ENCODE measurements at places on chromosomes 12 and 14.

DNA sequence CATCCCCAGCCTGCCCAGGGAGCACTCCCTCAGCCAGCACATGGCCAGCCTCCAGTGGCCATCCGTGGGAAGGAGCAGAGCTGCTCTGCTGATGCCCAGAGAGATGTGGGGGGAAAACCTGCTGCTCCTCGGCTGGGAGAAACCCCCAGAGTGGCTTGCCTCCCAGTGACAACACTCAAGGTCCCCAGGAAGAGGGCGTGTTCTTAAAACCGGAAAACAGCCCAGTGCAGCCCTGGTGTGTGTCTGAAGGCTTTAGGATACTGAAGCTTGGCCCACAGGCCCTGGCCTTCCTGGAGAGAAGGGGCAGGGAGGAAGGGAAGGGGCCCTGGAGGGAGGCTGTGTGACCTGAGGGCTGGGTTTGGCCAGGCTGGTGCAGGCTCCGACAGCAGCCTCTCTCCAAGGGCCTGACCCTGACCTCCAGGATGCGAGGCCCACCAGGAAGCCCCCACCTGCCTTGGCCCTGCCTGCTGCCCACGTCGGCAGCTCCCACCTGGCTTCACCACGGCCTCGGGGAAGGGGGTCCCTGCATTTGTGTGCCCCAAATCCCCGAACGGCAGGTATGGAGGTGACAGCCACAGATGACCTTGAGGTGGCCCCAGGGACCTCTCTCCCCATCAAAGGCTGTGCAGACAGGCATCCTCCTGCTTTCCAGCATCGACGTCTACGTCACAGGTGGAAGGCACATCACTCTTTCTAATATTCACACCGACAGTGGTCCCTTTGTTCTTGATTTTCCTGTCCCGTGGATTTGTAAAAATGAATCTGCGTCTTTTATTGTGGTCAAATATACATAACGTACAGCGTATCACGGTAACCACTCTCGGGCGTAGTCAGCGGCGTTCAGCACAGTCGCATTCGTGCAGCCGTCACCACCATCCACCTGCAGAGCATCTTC lies 190.0 kb upstream of the C14orf180 start:
- peak; percentile 53 for DNase-seq

DNA sequence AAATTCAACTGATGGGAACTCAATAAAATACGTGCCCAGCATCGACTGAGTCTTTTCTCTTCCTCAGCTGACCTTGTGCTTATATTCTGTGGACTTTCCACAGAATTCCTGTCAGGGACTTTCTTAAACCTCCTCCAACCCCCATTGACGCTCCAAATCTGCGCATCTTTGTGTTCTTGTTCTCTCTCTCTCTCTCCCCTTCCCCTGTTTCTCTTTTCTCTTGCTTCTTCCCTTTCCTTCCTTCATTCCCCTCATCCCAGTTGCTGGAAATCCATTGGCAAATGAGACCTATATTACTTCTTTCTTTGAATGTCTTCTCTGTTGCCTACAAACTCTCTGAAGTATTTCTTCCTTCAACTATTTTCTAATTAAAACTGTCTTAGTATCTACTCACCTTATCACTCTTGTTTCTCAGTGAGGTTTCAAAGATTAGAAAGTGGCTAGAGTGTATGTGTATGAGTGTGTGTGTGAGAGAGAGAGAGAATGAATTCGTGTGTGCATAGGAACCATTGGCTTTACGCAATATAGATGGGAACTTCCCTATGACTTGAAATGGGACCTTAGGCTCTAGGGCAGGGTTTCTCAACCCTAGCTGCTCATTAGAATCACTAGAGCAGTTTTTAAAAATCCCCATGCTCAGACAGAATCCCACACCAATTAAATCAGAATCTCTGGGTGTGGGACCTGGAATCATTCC lies 41.8 kb upstream of the DHRS7 start:
- no peak for DNase-seq

DNA sequence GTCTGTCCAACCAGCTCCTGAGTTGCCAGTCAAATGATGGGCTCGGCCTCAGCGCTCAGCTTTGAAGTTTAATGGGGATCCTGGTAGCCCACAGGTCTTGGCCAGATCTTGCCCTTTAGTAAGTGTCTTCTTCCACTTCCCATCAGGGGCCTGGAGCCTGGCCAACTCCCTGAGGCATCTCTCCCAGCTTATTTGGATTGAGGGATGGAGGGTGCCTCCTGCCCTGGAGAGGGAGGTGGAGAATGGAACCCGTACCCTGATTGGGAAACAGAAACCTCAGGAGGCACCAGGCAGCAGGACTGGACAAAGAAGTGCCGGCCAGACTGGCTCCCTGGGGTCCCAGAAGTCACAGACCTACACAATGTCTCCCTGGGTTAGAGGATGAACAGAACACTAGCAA lies 40.5 kb upstream of the LTBP2 start:
- no peak for DNase-seq

GRCh38 chr12:14418451-14418890 lies 53.0 kb downstream of the ATF7IP start:
- no peak for DNase-seq

GRCh38 chr14:73764406-73765280 lies 50.5 kb upstream of the PNMA1 start:
- peak; percentile 65 for DNase-seq

DNA sequence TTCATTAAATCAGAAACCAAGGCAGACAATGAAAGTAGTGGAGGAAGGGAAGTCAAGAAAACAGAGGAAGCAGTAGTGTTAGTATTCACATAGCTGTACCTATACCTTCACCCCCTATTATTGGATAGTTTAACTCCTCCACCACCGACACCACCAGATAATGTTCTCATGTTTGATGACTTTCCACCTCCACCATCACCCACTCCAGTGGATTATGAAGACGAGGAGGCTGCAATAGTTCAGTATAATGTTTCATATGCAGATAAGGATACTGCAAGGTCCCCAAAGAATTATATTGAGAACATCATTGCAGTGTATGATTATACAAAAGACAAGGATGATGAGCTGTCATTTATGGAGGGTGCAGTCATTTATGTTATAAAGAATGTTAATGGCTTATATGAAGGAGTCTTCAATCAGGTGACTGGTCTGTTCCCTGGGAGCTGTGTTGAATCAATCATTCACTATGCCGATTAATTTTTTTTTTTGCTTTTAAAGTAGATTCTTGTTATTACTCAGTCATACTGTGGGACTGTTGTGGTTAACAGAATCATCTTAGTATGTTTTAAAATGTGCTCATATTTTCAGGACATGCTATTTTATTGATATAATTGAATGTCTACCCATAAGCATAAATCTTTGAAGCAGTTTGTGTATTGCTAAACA lies 32.2 kb upstream of the KTN1 start:
- no peak for DNase-seq

GRCh38 chr12:43655586-43655985 lies 103.0 kb downstream of the PUS7L start:
- DNase-seq, result peak; percentile 66

DNA sequence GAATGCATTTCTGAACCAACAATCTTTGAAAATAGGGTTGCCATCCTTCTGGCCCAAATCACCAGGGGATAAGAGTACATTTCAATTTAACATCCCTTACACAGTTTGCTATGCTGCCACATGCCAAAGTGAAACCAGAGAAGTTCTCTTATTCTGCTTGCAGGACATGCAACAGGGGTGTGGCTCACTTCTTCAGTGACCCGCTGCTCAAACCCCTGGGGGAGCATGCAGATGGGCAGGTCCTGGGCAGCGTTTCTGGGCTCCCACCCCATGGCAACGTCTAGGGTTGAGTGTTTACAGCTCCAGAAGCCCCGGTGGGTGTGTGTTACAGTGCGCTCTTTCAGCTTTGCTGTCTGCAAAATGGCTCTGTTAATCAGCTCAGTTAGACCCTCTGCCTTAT lies 1306.3 kb upstream of the TMEM132C start:
- no peak for DNase-seq

GRCh38 chr12:32897687-32898573 lies 1.4 kb upstream of the PKP2 start:
- no peak for DNase-seq

DNA sequence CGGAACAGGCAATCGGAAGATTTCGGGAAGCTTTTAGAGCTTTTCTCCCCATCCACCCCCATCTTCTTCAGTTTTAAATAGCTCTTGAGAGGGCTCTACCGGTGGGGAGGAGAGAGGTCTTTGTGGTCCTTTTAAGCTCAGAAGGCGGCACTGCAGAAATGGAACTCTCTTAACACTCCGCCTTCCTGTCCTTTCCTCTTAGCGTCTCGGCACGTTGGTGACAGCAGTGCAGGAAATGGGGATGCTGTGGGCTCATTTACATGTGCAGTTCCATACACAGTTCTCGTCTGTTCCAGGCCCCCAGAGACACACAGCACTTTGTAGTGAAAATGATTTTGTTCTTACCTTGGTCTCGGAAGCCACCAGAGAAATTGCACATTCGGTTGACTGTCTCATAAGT lies 50.4 kb upstream of the RIN3 start:
- peak; percentile 44 for DNase-seq

- DNase-seq, result no peak
Measured at GRCh38 chr12:108609537-108610335, 11.9 kb upstream of the TMEM119 start.

DNA sequence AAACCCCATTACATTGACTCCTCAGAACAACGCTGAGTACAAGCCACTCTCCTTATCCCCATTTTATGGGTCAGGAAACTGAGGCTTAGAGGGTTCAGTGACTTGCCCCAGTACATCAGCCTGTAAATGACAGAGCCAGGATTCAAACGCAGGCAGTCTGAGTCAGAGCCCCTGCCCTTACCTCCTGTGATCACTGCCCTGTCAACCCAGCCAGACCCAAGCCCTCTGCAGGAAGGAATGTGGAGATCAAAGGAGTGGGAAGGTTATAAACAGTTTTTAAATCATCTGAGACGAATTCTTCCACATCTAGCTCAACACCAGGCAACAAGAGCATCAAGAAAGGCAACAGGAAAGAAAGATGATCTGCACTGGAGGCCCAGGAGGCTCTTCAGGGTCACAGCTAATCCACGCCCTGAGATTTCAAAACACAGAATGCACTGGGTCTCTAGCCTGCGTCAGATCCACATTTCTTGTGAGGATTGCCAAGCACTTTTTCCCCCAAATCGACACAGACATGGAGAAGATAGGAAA lies 38.5 kb downstream of the SPTB start:
- DNase-seq, result peak; percentile 96

DNA sequence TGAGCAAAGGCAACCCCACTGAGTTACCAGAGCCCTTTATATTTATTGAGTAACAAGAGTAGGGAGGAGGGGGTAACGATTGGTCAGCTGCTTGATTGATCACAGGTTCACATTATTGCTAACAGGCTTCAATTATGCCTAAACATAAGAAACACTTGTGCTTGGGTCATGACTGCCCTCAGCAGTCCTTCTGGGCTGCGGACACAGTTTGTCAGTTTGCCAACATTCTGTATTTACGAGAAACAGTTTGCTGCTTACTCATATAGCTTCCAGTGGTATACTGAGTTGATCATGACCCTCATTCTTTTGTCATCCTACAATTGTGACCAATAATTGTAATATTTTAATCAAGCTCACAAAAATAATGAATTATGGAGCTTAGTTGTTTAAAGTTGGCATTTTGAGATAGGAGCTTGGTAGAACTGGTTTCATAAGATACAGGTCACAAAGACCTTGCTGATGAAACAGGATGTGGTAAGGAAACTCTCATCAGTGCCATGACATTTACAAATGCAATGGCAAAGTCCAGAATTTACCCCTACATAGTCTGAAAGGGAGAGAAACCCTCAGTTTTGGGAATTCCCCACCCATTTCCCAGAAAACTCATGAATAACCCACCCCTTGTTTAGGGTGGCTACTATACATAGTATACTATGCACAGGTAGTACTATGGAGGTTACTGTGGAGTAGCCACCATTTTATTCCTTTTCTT lies 1421.0 kb upstream of the FLRT2 start:
- DNase-seq, result no peak

DNA sequence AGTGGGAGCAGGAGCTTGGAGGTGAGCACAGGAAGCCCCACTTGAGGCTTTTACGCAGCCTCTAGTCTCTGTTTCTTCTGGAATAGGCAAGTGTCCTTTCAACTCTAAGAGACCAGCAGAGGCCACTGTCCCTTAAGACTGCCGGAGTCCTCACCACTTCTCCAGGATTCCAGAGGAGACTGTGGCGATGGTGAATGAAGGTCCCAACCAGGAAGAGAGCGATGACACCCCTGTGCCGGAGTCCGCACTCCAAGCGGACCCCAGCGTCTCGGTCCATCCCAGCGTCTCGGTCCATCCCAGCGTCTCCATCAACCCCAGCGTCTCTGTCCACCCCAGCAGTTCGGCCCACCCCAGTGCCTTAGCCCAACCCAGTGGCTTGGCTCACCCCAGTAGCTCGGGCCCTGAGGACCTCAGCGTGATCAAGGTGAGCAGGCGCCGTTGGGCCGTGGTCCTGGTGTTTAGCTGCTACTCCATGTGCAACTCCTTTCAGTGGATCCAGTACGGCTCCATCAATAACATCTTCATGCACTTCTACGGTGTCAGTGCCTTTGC lies 442 bp downstream of the FLVCR2 start:
- DNase-seq, result no peak

DNA sequence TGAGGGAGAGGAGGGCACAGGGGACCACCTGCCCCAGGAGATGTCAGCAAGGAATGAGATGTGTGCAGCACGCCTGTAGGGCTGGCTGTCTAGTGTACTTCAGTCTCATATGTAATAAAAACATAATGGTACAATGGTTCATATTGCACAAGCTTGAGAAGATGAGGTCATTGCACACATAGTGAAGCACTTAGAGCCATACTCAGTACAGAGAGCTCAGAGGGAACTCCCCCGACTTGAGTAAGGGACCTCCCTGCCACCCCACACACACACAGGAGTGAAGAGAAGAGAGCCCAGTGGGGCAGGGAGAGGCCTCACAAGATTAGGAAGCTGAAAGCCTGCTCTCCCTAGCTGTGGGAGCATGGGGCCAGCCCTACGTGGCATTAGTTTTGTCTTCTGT lies 61.5 kb downstream of the SLC6A12 start:
- DNase-seq, result no peak

DNA sequence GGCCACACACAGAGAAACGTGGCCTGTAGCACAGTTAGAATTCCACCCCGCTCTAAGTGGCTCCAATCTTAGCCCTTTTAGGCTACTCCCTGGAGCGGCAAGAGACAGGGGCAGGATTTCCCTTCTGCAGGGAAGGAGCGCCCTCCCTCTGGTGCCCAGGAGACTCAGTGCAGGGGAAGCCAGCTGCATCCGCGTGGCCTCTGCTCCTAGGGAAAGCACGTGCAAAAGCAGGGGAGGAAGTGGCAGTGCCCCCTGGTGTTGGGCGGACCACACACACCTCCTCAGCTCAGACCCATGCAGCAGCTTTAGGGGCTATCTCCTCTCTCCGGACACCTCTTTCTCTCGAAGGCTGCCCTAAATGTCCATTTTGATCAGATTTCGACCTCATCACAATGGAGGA lies 50.0 kb downstream of the SPRING1 start:
- peak; percentile 84 for DNase-seq

- no peak for DNase-seq
Measured at GRCh38 chr12:26854031-26854390, 21.0 kb upstream of the ITPR2 start.

- peak; percentile 92 for DNase-seq
Measured at GRCh38 chr14:22829661-22830442, at the start of gene MRPL52. Gene MRPL52 (plus strand): TSS chr14:22829887. CDS start chr14:22829913, 26 bp downstream.

DNA sequence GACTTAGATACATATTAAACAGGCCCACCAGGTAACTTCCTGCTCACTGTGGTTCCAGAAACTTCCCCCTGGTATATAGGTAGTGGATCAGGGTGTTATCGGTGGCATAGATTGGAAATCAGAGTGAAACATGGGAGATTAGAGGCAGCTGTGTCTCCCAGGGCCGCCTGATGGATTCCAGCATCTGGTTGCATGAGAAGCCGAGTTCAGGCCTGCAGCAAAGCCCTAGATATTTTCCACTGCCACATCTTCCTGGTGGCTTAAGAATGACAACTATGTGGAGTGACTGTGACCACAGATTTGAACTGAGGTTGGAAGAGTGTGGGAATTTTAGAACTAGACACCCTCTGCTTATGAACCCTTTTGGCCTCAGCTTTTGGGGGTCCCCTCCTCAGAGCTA lies 184.8 kb upstream of the NTF3 start:
- DNase-seq, result peak; percentile 71
